Activated naive CD8-positive, alpha-beta T cell treated with anti-CD3 and anti-CD28 coated beads, Interleukin-2, amount 50 U/mL, for 16 hours (primary cell): ENCODE measurements at places on chromosomes 7 and 10.

GRCh38 chr7:14197280-14197679 is 207.8 kb upstream of the ETV1 start:
- no peak for DNase-seq

GRCh38 chr10:26861205-26861998 is 644 bp upstream of the ABI1 start:
- DNase-seq: no peak

DNA sequence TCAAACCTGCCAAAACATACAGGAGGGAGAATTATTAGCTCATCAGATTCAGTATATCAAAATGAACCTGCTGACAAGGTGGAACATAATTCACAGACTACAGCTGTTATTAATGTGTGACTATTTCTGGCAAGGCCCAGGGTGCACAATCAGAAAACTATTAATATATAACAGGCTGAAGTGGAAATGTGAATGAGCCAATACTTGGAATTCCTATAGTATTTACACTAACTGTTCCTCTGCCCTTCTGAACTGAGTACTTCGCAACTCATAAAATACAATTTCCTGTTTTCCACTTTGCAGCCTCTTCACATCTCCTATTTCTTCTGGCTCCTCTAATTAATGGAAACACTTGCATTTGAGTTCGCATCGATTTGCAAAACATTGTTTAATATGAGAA is 330.8 kb downstream of the DPP6 start:
- DNase-seq: no peak

- DNase-seq: no peak
Observed at GRCh38 chr7:128908750-128909624, 1.5 kb downstream of the KCP start.

GRCh38 chr10:110324201-110324804 is 19.6 kb upstream of the SMNDC1 start:
- DNase-seq: no peak

- no peak for DNase-seq
Observed at GRCh38 chr7:101644879-101645278, 15.8 kb upstream of the MYL10 start.

DNA sequence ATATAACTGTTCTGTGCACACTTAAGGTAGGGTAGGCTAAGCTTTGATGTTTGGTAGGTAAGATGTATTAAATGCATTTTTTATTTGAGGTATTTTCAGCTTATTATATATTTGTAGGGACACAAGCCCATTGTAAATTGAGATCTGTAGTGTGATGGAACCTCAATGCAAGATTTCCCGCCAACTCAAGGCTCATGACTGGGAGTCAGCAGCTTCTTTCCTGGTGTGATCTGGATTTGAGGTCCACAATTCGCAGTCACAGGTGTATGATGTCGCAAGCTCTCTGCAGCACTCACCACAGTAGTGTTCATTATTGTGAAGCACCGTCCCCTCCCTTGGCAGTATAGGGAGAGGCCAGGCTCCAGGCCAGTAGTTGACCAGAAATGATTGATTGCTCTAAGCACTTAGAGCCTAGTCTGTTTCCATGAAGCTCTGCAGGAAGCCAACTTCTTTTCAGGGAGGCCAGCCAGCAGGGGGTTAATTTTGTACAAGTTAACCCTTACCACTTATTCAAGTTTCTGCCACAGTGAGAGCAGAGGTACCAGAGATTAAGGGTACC is 54.9 kb downstream of the SEM1 start:
- no peak for DNase-seq

DNA sequence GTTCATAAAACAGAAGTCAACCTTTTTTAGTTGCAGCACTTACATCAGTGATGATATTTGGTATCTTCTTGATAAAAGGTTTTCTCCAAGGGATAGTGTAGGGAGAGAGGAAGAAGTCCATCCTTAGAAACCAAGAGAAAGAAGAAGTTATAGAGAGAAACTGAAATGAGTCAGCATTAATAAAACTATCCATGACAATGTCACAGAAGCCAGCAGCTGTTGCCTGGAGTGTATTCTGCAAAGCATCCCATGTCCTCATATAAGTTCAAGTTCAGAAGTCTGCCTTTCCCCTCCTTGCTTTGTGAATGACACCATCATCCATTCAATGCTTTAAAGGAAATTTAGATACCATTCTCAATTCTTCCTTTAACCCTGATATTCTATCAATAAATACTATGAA is 14.4 kb upstream of the COL1A2 start:
- no peak for DNase-seq

GRCh38 chr7:119392-120163 is 72.8 kb upstream of the FAM20C start:
- DNase-seq: no peak

DNA sequence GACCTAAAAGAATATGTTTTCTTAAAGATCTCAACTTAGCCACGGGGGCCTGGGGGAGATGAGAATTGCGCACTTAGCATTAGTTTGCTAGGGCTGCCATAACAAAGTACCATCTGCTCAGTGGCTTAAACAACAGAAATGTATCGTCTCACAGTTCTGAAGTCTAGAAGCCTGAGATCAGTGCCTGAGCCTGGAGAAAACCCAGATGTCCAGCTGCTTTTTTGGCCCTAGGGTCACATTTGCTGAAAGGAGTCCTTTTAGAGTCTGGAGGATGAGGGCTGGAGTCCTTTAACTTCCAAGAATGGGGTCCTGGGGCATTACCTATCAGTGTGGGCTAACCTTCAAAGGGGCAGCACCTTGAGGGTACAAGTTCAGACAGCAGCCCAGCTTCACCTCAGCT is 48.2 kb downstream of the SMURF1 start:
- DNase-seq: no peak
